ENCODE measurements at places on chromosomes 13 and 19.

DNA sequence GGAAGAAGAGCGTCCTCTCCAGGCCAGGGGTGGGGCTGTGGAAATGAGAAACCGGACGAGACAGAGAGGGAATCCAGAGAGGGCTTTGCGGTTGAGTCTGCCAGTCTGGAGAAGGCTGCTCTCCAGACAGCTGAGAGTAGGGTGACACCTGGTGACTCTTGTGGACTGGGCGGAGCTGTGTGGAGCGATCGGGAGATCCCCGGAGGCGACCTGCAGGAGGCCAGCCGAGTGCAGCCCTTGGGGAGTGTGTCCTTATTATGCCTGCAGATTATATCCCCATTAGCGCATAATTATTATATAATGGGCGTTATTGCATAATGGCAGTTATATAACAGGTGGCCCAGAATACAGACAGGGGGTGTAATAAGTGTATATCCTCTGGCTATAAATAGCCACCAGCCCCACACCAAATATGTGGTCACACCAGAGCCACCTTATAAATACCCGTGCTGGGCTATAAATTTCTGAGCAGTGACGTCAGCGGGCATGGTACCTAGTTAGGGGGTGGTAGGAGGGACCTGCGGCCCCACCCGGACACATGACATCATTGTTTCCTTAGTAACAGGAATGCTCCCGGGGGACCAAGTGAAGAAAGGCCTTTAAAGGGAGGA is 41.2 kb downstream of the NFIX start:
- no peak for DNase-seq

- no peak for DNase-seq
Observed at GRCh38 chr13:114203536-114203935, 24.5 kb downstream of the CFAP97D2 start.

- DNase-seq, result no peak
Observed at GRCh38 chr19:6413291-6413690, 11.3 kb downstream of the KHSRP start.

GRCh38 chr13:47112205-47112902 is 215.5 kb upstream of the HTR2A start:
- DNase-seq, result no peak

GRCh38 chr13:107545946-107546502 is 669.3 kb downstream of the LIG4 start:
- no peak for DNase-seq

DNA sequence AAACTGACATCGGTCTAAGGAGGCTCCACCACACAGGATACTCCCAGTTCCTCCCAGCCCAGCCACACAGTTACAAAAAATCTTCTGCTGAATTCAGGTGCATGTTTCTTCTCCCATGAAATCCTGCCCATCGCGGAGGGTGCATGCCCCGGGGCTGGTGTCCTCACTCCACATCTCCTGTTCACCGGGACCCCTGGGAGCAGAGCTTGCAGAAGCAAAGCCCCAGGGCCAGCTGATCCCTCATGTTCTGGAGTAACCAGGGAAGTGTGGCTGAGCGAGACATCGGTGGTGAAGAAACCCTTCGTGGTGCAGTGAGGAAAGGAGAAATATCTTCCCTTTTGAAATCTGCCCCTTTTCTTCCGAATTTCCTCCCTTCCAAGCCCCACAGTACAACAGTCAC is 904 bp upstream of the SIGLEC9 start:
- DNase-seq, result no peak

GRCh38 chr13:37134411-37135041 is 29.1 kb upstream of the CSNK1A1L start:
- no peak for DNase-seq

DNA sequence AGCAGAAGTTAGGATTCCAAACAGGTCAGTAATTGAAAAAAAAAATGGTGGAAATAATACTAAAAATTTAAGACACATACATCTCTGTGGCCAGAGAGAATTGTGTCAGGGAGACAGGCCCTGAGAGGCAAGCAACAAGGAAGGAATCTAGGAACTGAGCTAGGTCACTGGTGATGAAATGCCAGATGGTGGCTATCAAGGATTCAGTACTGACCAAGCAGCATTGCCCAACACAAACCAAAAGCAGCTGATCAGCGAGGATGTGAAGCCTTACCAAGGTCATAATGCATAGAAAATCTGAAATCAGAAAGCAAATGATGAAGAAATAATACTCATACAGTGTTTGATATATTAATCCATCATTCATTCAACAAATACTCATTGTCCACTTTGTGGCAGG is 905.0 kb downstream of the GPC5 start:
- DNase-seq, result no peak

- DNase-seq, result peak; percentile 80
Observed at GRCh38 chr19:39671739-39672363, 16.1 kb downstream of the LGALS16 start.

- peak; percentile 39 for DNase-seq
Observed at GRCh38 chr19:18194554-18195238, 1.7 kb downstream of the MPV17L2 start.

- no peak for DNase-seq
Observed at GRCh38 chr13:83975655-83976165, 93.4 kb upstream of the SLITRK1 start.

DNA sequence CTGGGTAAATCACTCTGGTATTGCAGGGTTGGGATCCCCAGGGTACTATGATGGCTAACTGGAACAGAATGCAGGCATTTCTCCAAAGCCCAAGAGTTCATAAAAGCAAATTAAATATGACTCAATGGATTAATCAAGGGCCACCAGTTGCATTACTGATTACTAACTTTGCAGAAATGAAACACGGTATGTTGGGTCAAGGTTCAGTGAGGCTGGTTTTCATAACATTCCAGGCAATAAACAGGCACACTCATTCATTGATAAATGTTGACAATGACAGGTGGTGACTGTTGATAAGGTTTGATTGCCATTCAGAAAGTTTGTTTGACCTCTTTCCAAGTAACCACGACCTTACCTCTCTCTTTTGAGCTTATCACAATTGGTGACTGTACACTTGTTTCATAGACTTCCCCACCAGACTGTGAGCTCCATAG is 506 bp upstream of the AP1M1 start:
- DNase-seq, result no peak

GRCh38 chr19:17678836-17679235 is 9.3 kb downstream of the UNC13A start:
- DNase-seq, result no peak

- DNase-seq, result peak; percentile 69
Observed at GRCh38 chr19:54325194-54325621, 12.2 kb upstream of the LILRA5 start.

GRCh38 chr19:13149628-13150186 is 468 bp downstream of the STX10 start:
- DNase-seq, result no peak

DNA sequence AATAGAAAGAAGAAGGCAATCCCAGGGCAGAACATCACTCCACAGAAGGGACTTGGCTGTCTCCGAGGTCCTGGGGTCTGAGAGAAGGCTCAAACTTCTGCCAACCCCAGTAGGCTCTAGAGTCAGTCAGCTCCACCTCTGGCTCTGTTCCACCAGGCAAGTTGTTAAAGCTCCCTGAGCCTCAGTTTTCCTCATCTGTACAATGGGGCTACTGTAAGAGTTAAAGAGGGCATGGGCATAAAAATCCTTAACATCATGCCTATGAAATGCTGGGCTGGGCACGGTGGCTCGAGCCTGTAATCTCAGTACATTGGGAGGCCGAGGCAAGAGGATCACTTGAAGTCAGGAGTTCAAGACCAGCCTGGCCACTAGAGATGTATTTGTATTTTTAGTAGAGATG is 5.1 kb downstream of the UNC13A start:
- no peak for DNase-seq

DNA sequence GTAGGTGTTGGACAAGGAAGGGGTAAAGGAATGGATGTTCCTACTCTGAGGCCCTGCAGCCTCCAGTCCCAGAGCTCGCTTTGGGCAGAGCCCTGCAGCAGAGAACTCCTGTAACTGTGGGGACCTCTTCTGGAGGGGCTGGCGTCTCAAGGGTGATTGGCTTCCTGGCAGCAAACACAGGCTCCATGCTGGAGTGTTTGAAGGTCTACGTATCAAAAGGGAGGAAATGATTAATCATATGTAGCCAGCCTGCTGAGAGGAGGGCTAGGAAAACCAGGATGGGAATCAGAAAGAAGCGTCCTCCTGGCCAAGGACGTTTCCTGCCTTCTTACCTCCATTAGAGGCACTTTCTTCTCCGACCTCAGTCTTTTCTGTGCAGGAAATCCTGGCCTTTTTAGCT is 208.5 kb downstream of the TSHZ3 start:
- no peak for DNase-seq

- DNase-seq, result no peak
Observed at GRCh38 chr19:52600639-52601024, 30.5 kb downstream of the ZNF701 start.

GRCh38 chr19:2274931-2275535 is 6.9 kb downstream of the PEAK3 start:
- DNase-seq, result peak; percentile 89

- no peak for DNase-seq
Observed at GRCh38 chr19:6271721-6272410, 7.9 kb downstream of the MLLT1 start.

DNA sequence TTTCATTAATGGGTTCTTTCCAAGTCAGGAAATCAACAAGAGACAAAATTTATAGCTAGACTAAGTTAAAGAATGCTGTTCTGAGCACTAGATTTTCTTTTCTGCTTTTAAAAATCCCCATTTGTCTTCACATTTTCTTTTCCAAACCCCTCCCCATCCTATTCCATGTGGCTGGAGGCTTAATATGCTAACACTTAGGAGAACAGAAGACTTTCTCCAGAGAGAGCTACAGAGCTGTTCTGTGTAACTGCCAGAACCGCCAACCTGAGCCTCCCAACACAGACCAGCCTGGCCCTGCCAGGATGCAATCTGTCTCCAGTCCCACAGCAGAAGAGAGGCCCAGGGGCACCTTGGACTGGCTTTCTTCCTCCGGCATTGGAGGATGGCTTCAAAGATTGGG is 264.1 kb downstream of the NDFIP2 start:
- no peak for DNase-seq

DNA sequence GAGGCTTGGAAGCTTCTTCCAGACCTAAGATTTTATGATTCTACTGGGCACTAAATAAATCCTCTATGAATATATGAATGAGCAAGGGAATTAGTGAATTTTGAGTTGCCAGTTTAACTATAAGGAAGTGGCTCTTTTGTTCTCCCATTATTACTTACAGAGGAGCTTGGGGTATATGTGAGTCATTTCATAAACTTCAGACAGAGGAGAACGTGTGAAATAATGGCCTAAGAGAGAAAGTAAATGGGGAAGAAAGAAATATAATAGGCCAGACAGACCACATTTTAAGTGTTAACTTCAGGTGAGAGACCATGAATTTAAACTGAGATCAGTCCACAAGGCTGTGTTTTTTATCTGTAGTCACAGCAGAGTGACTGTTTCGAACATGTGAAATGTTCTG is 570.9 kb downstream of the GPC6 start:
- DNase-seq, result no peak

GRCh38 chr13:103195762-103196161 is 129.5 kb upstream of the SLC10A2 start:
- DNase-seq, result no peak

- no peak for DNase-seq
Observed at GRCh38 chr19:47760632-47760999, 15.3 kb downstream of the NOP53 start.

DNA sequence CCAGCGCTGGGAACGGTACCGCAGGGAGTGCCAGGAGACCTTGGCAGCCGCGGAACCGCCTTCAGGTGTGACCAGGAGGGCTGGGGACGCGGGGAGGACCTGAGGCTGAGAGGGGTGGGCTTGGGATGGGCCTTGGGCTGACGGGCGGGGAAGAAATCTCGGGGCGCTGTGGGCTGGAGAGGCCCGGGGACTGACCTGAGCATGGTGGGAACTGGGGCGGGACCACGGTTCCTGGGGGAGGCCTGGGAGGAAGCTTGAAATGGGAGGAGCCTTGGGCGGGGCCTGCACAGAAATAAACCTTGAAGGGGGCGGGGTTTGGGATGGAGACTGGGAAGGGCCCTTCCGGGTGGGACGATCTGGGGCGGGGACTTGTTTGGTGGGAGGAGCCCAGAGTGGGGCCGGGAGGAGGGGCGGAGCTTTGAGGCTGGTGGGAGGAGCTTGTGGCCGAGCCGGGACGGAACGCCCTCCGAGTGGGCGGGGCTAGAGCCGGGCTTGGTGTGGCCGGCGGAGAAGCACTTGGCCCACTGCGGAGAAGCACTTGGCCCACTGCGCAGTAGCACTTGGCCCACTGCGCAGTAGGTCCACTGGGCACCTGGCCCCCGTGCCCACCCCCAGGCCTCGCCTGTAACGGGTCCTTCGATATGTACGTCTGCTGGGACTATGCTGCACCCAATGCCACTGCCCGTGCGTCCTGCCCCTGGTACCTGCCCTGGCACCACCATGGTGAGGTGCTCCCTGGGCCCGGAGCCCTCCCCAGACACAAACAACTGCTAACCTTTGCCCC is 2.8 kb downstream of the GIPR start:
- peak; percentile 78 for DNase-seq

- no peak for DNase-seq
Observed at GRCh38 chr13:43300865-43301264, 277.5 kb downstream of the DNAJC15 start.

- DNase-seq, result no peak
Observed at GRCh38 chr13:28885181-28885580, 65.0 kb downstream of the MTUS2 start.

GRCh38 chr19:13089139-13089856 is 13.4 kb downstream of the LYL1 start:
- DNase-seq, result no peak

DNA sequence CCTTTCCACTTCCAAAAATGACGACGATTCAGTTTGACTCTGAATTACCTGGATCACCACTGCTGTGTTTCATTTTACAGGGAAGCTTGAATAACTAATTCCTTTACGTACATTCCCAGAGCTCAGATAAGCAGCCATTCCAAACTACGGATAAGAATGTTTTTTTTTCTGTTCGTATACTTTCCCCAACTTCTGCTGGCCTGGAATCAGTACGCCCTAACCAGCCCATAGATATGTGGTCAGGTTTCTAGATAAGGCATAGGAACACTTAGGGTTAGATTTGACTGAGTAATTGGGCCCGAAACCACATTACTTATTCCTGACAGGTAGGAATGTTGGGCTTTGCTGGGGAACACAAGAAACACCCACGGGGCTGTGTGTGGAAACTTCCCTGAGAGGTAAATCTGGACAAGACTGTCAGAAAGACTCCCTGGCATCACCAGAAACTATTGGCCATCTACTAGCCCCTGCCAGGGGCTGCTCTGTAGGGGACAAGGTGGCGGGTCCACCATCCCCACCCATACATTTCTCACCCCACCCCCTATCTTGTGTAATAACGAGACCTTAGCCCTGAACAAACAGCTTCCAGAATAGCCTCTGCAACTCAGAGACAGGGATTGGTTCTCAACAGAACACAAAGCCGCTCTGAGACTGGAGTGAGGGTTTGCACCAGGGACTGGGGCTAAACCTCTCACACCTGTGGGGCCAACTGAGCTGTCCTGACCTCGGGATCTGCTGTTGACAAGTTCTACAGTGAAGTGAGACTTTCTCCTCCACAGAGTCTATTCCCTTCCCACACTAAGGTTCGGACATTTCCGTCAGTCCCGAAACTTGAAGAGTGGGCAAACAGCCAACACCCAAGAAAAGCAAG is 15.6 kb downstream of the RHPN2 start:
- no peak for DNase-seq

GRCh38 chr13:65530688-65531087 is 1699.4 kb downstream of the PCDH9 start:
- no peak for DNase-seq

All from suppressor macrophage treated with lipopolysaccharide for 1 hour (primary cell).